ENCODE measurements at places on chromosomes 4 and X.
A peak's percentile ranks its signal among the peaks of the same experiment; 100 is the strongest.

GRCh38 chr4:180225977-180226376 is 2017.2 kb upstream of the TENM3 start:
- no peak for DNase-seq

DNA sequence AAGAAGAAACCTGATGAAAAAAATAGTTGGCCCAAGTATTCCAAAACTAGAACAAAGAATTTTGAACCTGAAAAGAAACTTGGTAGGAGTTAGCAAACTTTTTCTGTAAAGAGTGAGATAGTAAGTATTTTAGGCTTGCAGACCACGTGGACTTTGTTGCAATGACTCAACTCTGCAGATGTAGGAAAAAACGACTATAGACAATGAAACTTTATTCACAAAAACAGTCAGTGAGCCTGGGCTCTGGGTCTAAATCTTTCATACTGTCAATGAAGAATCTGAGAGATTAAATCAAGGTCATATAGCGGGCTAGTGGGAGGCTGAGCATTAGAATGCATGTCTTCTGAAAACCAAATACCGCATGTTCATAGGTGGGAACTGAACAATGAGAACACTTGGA is 23.0 kb downstream of the SH3D19 start:
- no peak for DNase-seq

GRCh38 chrX:73262991-73263390 is 48.3 kb upstream of the NAP1L2 start:
- DNase-seq = peak; percentile 27

DNA sequence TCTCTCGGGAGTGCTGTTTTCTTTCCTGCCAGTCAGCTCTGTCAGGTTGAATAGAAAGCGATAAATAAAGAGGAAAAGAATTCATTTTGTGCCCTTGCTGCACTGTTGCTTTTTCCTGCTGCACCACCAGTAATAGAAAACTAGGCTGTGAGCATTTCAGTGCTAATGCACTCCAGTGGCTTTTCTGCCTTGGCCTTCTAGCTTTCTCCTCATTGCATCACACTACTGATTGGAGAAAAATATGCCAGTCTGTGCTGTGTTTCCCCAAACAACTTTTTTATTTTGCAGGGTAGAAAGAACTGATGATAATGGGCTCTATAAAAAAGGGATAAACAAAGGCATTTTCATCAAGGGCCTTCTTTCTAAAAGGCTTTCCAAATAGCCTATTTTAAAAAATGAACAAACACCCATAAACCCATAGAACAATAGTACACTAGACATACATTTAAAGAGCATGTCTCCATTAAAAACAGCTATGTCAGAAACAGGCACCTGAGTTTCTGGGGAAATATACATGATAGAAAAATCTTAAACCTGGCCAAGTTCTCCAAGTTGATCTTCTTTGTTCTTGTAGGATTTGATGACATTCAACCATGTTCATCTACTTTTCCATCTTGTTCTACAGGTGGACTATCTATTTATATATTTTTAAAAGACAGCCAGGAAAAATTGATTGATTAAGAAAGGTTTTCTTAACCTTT is 86.3 kb downstream of the GPRIN3 start:
- no peak for DNase-seq

- DNase-seq = no peak
Observed at GRCh38 chrX:43998374-43998773, 25.2 kb upstream of the NDP start.

DNA sequence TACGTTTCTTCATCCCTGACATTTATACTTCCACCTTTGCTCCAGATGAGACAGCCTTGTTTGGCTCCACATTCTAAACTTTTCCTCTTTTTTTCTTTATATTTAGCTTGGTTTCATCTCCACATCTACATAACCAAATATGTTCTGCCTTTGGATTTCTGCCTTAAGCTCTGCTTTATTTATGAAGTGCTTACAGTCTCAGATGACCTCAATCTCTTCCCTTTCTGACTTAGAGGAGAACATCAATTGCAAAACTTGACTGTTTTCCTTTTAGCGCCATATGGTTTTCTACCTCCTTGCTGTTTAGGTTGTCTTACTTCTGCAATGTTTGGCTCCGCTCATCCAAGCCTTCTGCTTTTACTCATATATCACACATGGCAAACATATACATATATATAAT is 7.5 kb downstream of the ASB5 start:
- DNase-seq = no peak

GRCh38 chrX:17713288-17713687 is 24.0 kb upstream of the SCML1 start:
- DNase-seq = no peak

- no peak for DNase-seq
Observed at GRCh38 chrX:17453788-17454187, 78.8 kb downstream of the NHS start.

GRCh38 chr4:17385403-17385802 is 126.5 kb downstream of the QDPR start:
- DNase-seq = no peak
